ENCODE measurements at places on chromosomes 3 and 15. TPM values are rescaled to one million over a fixed set of nuclear protein-coding genes. Genes with fewer than 3 reads are reported as not detected.

GRCh38 chr15:77753939-77754338 is 121.2 kb upstream of the LINGO1 start:
- H3K27me3 ChIP-seq = no peaks in the 10 kb centered on the region
- no peak overlapping the region for H3K27ac ChIP-seq
- H3K36me3 ChIP-seq = no peaks in the 10 kb centered on the region
- H3K4me3 ChIP-seq = no peak overlapping the region
- H3K4me1 ChIP-seq = no peaks in the 10 kb centered on the region

Gene CLCN2
- 6.5 TPM for total RNA-seq

GRCh38 chr3:123186695-123187094 is 15.0 kb upstream of the SEC22A start:
- no peaks in the 10 kb centered on the region for H3K27me3 ChIP-seq
- H3K36me3 ChIP-seq = no peaks in the 10 kb centered on the region
- H3K27ac ChIP-seq = no peak overlapping the region
- H3K4me1 ChIP-seq = no peaks in the 10 kb centered on the region

DNA sequence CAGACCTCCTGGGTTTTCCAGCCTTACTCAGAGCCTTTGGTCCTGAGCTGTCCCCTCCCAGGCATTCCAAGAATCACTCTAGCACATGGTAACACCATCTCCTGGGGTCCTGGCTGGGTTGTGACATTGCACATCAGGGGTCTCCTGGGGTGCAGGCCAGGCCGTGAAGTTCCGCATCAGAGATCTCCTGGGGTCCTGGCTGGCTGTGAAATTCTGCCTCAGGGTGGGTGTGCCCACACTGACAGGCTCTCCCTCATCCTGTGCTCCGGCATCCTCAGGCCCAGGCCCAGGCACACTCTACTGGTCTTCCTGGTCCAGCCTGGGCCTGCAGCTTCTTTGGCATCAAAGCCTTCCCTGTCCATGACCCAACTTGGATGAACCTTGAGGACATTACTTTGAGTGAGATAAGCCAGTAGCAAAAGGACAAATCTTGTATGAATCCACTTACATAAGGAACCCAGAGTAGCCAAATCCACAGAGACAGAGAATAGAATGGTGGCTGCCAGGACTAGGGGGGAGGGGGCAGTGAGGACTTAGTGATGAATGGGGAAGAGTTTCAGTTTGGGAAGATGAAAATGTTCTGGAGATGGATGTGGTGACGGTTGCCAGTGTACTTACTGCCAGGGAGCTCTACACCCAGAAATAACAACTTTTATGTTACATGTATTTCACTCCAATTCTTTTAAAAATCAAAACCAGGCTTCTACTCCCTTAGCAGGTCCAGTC is 49.1 kb upstream of the KLF13 start:
- no peaks in the 10 kb centered on the region for H3K36me3 ChIP-seq
- H3K4me1 ChIP-seq = no peaks in the 10 kb centered on the region
- DNase-seq = no peak
- H3K27ac ChIP-seq = no peak overlapping the region

DNA sequence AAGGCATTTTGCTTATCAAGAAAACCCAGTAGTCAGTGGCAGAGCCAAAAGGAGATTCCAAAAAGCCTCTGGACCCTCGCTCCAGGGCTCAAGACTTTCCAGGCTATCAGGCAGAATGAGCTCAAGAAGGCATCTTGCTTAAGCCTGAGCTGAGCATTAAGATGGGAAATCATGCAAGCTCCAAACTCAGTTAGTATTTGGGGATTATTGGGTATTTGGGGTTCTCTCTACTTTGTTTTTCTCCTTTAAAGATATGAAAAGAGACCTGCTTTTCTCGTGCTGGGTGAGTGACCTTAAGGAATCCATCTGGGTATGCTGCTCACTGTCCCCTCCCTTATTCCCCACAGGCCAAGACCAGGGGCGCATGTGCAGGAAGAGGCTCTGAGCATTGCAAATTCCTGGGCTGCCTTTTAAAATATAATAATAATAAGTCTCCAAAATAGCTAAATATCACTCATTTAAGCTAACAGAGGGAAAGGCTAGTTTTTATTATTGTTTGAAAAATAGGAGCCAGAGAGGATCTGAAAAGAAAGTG is 75.4 kb upstream of the HACD2 start:
- peak overlapping the region; percentile 87 for H3K27ac ChIP-seq
- H3K36me3 ChIP-seq = peaks cover 9% of the 10 kb centered on the region
- no peak for DNase-seq
- H3K27me3 ChIP-seq = no peaks in the 10 kb centered on the region
- H3K4me1 ChIP-seq = peaks cover 10% of the 10 kb centered on the region

Gene IQCF6
- not detected for total RNA-seq

DNA sequence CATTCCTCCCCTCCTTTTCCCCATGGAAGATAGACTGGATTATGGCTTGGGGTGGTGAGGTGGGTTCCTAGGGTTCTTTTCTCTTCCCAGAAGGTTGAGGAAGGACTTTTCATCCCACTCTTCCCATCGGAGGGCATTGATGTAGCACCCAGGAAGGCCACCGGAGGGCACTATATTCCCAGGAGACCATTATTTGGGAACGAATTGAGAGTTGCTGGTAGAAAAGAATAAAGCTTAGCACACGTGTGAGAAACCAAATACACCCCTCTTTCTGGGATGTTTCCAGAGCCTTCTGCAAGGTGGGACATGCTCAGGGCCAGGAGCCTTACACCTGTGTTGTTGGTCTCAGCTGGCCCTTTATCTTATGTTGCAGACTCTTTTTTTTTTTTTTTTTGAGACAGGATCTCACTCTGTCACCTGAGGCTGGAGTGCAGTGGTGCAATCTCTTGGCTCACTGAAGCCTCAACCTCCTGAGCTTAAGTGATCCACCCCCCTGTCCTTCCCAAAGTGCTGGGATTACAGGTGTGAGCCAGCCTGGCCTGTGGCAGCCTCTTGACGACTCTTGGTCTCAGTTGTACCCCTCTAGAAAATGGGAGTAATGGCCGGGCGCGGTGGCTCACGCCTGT is 6.3 kb upstream of the CDC25A start:
- no peak overlapping the region for H3K27ac ChIP-seq
- no peak for DNase-seq
- H3K27me3 ChIP-seq = no peaks in the 10 kb centered on the region
- H3K36me3 ChIP-seq = no peaks in the 10 kb centered on the region
- no peak overlapping the region for H3K4me3 ChIP-seq
- no peaks in the 10 kb centered on the region for H3K4me1 ChIP-seq

GRCh38 chr3:95302044-95302443 is 1239.2 kb downstream of the NSUN3 start:
- H3K4me1 ChIP-seq = no peaks in the 10 kb centered on the region
- no peak for DNase-seq
- H3K4me3 ChIP-seq = no peak overlapping the region
- no peak overlapping the region for H3K27ac ChIP-seq
- no peaks in the 10 kb centered on the region for H3K27me3 ChIP-seq

Gene IRAK2
- 8.3 TPM for total RNA-seq

DNA sequence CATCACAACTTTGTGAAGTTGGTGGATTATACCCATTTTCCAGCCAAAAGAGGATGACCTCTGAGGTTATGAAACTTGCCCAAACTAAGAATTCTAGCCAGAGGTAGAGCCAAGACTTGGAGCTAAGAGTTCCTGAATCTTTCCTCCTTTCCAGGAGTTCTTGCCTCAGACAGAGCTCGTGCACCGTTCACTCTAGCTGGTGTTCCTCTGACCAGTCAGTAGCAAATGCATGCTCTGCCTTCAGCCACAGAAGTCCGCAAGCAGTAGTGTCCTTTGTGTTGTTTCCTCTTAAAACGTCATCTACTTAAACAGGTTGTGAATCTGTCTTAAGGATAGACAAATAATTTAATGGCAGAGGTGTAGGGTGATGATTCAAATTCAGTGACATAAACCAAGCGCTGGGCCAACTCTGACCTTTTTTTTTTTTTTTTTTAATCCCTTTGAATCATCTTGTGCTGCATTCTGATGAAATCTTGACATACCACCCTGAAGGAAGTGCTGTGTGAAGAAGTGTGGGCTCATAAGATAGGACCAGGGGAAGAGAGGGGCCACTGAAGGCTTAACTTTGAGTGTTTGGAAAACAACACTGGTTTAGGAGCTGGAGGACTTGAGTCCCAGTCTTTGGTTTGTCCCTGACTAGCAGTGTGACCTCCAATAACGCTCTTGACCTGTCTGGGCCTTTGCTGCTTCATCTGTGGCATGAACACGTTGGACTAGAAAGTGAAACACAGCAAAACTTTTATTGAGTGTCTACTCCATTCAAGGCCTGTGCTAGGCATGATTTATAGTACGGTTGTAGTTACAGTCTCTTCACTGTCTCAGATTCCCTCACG is 53.4 kb downstream of the ITPR1 start:
- H3K4me3 ChIP-seq = no peak overlapping the region
- DNase-seq = no peak
- H3K27ac ChIP-seq = no peak overlapping the region
- H3K27me3 ChIP-seq = no peaks in the 10 kb centered on the region
- no peaks in the 10 kb centered on the region for H3K4me1 ChIP-seq
- H3K36me3 ChIP-seq = no peaks in the 10 kb centered on the region

- H3K4me3 ChIP-seq = no peak overlapping the region
- H3K27me3 ChIP-seq = no peaks in the 10 kb centered on the region
- H3K4me1 ChIP-seq = no peaks in the 10 kb centered on the region
These were observed 12.4 kb downstream of the LAMP3 start for GRCh38 chr3:183149915-183150750.

- H3K4me3 ChIP-seq = no peak overlapping the region
- no peaks in the 10 kb centered on the region for H3K27me3 ChIP-seq
- no peak overlapping the region for H3K27ac ChIP-seq
These were observed 44.8 kb downstream of the CYP11A1 start for GRCh38 chr15:74322558-74323180.

DNA sequence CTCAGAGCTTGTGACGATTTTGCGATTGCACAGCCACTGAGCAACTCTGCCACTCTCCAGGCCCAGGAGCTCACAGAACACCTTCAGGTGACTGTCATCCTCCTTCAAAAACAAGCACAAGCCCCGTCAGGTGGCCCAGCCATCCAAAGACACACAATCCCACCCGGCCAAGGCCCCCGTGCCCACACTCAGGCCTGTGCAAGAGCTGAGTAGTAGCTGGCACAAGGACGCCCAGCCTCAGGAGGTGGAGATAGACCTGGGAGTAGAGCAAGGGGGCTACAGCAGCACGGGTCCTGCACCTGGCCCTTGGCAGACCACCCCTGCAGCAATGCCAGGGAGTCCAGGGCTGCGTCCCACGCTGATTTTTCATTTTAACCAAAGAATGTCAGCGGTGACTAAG is 34.6 kb downstream of the MYO5C start:
- H3K4me1 ChIP-seq = no peaks in the 10 kb centered on the region
- no peak overlapping the region for H3K27ac ChIP-seq
- H3K27me3 ChIP-seq = no peaks in the 10 kb centered on the region
- H3K36me3 ChIP-seq = no peaks in the 10 kb centered on the region
- DNase-seq = no peak

- H3K4me3 ChIP-seq = peak overlapping the region; percentile 89
- H3K36me3 ChIP-seq = no peaks in the 10 kb centered on the region
- H3K27ac ChIP-seq = no peak overlapping the region
- no peak for DNase-seq
- H3K27me3 ChIP-seq = no peaks in the 10 kb centered on the region
These were observed 40.3 kb downstream of the CHST14 start for GRCh38 chr15:40511093-40511471.

GRCh38 chr15:55991802-55992768 is 1.3 kb downstream of the NEDD4 start:
- H3K4me3 ChIP-seq = peak overlapping the region; percentile 82
- H3K27me3 ChIP-seq = no peaks in the 10 kb centered on the region
- peak overlapping the region; percentile 88 for H3K27ac ChIP-seq
- H3K4me1 ChIP-seq = peaks cover 2% of the 10 kb centered on the region
